ENCODE measurements at places on chromosomes 6 and 20.

- DNase-seq: peak; percentile 84
These were observed 600.4 kb upstream of the JAG1 start for GRCh38 chr20:11274141-11274594.

DNA sequence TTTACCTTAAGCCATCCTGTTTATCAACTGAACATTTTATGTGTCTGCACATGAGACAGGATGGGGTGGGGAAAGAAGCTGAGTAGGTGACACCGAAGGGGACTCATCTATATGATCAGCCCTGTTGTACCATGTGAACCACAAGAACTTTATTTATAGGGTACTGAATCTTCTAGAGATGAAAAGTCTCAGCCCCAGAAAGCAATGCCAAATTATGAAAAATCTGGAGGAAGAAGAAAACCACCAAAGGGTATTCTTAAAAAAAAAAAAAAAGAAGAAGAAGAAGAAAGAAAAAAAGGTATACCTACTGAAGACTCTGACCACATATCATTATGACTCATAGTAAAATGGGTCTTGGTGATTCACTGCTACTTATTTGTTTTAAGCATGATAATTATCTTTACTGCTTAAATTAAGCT is 39.8 kb upstream of the HBS1L start:
- no peak for DNase-seq

DNA sequence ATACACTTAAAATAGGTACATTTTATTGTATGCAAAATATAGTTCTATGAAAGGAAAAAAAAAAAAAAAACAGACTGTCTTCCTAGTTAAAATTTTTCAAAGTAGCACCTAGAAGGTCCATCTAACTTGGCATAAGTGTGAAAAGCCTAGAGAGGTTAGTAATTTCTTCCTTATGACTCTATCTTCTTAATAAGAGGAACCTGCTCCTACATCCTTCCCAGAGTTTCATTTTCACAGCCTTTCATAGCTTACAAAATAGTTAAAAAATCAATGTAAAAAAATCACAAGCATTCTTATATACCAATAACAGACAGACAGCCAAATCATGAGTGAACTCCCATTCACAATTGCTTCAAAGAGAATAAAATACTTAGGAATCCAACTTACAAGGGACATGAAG is 28.8 kb downstream of the OGFRL1 start:
- no peak for DNase-seq

DNA sequence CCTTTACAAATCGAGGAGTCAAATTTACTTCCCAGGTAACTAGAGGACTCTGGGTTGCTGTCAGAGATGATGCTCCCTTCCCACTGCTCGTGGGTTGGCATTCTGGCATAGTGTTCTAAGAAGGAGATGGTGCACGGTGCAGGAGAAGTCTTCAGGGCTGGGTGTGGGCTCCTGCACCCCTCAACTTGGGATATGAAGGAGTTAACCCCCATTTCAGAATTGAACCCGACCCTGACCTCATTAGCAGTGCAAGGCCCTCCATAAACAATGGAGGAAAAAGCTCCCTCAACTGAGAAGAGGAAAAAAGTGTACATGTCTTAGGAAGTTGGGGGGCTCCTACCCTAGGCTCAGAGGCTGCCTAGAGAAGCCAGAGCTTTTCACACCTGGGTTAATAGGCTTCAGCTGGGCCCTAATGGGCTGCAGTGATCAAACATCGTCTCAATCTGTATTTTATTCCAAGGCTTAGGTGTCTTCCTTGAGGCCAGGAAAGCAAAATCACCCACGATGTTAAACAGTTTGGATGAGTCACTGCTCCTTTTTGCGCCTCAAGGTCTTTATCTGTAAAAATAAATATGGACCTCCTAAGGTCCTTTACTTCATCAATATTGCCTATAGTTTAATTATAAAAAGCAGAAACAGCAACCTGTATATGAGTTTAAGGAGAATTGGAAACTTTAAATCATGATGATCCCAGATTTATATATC is 29.4 kb downstream of the TFAP2B start:
- DNase-seq: no peak

DNA sequence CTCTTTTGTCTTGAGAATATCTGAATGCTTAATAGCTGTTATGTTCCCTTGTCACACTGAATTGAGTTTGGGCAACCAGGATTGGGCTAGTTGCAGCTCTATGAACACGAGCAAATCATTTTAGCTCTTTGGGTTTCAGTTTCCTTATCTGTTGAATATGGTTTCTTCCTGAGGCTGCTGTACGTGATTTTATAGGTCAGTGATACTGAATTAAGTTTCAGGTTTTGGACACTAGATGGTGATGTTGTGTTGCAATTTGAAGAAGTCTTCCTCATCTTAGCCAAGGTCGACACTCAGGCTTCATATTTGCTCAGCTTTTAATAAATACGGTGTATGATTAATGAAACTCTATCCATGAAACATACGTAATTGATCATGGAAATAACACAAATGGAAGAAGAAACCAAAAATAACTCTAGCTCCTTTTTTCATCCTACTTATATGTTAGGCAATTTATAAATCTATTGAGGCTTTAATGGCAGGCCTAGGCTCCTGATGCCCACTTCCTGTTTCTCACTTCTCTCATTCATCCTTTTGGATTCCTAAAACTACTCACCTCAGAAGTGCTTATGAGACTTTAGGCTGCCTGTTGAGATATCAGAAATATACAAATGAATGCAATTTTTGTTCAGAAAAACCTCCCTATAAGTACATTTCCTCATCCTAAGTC is 354.1 kb upstream of the MAP3K7 start:
- DNase-seq: peak; percentile 42

DNA sequence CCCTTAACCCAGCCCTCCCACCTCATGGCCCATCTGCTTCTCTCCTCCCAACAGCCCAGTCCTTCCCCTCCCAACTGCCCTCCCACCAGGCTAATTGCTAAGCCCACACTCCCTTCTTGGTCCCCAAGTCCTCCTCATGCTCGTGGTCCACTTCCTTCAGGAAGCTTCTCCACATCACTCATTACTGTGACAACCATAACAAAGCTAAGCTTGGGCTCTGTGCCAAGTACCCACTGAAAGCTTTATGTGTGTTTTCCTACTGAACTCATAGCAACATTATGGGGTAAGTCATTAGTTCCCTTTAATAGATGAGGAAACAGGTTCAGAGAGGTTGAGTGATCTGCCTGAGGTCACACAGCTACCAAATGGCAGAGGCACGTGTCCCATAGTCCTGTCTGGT is 16.2 kb downstream of the FRS3 start:
- no peak for DNase-seq

GRCh38 chr6:138498629-138499302 is 528 bp downstream of the NHSL1 start:
- DNase-seq: no peak

- DNase-seq: no peak
These were observed 70.9 kb downstream of the ATP9A start for GRCh38 chr20:51697096-51697826.

DNA sequence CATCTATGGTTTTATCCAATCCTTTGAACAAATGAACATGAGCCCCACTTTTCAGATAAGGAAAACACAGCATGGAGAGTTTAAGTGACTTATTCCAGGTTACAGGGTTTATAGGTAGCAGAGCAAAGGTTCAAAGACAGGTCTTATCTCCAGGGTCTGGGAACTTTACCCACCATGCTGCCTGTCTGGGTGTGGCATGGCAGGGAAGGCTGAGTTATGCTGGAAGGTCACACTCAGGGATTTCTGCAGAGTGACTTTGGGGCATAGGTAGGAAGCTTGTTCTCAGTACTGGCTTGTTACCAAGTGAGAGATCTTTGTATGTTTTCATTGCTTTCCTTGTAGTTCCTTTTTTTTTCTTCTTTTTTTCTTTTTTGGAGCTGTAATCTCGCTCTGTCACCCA is 1.8 kb downstream of the ZNF831 start:
- no peak for DNase-seq

GRCh38 chr20:39264506-39265172 is 302.5 kb downstream of the DHX35 start:
- peak; percentile 25 for DNase-seq

DNA sequence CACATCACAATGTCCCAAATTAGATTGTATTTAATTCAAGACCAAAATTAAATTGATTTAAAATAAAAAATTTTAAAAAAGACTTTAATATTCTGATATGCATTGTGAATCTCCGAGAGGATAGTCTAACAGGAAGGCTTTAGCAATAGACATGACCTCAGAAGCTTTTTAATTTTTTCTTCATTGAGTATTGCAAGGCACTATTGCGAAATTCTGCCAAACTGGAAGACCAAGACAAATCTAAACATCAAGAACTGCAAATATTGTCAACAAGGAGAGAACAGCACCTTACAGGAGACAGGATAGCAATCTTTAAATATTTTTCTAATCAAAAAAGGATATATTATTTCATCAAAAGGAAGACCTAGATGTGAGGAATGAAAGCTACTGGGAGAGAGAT is 56.9 kb downstream of the BMP5 start:
- no peak for DNase-seq

GRCh38 chr6:114030767-114031166 is 59.8 kb upstream of the HDAC2 start:
- no peak for DNase-seq

DNA sequence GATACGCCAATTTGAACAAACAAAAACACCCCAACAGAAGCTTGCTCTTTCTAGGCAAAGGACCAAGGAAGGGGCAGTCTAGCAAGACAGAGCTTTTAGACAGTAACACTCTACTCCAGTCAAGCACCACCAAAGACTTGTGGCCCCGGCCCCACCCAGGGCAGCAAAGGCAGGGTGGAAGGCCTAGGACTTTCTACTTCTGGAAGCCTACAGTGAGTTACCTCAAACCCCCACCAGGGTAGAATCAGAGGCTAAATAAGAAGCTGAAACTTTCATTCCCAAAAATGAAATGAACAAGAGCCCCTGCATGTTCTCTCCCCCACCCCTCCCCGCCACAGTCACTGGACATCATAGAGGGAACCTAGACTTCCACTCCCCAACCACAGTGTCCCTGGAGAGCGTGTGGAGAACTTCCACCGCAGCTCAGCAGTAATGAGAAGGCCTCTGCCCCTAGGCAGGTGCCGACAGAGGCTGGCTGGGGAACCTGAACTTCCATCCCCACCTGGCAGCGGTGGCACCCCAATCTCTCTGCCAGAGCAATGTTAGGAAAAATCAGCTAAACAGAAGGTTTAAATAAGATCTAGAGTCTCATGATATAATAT is 40.0 kb downstream of the KATNA1 start:
- no peak for DNase-seq

DNA sequence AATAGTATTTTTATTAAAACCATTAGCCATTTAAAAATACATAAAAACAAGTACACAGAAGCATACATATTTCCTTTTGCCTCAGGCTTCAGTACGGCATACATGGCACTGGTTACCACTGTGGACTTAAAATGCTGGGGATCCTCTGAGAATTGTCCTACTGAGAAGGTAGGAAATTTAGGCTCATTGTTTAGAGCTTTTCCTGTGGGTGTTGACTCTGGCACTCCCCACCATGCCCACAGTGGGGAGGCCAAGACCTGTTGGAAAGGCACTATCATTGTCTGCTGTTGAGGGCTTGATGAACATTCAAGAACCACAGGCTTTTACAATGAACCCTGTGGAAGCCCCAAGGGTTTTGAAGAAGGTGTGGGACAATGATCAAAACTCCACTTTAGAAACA is 473.4 kb downstream of the BTBD3 start:
- no peak for DNase-seq

GRCh38 chr6:167005350-167006159 is 6.4 kb downstream of the CEP43 start:
- DNase-seq: no peak

DNA sequence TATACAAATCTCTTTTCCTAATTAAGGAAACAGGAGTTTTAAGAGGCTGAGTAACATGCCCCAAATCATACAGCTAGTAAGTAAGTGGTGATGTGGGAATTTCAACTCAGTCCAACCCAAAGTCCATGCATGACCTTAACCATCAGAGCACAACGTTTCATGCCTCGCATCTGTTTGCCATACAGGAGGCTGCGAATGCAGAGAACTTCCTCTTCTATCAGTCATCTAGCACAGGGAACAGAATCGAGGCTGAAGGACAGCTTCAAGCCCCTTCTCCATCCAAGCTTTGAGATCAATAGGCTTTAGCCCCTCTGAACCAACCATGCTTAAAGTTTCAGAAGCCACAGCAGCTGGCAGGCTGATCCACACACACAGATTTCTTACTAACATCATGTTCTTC is 113.2 kb downstream of the MAFB start:
- DNase-seq: no peak

- DNase-seq: no peak
These were observed 534 bp downstream of the NANP start for GRCh38 chr20:25623225-25623735.

GRCh38 chr20:46940616-46941015 is 46.0 kb downstream of the EYA2 start:
- no peak for DNase-seq

- DNase-seq: no peak
These were observed 58.0 kb upstream of the CD93 start for GRCh38 chr20:23143986-23144690.

DNA sequence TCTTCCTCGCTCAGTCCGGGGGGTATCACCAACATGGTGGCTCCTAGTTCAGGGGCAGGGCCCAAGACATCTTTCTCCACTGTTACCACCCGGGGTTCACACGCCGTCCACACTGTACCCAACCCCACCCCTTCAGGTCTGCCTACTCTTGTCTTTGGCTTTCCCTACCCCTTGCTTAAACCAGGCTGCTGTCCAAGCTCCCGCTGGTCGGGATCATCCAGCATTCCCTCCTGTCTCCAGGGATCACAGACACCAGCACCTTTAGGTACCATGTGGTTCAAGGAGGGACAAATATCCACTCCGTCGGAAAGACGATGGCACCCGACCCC is 395 bp downstream of the NELFE start:
- DNase-seq: no peak

- no peak for DNase-seq
These were observed 406.4 kb upstream of the PLCB4 start for GRCh38 chr20:8662433-8662954.

DNA sequence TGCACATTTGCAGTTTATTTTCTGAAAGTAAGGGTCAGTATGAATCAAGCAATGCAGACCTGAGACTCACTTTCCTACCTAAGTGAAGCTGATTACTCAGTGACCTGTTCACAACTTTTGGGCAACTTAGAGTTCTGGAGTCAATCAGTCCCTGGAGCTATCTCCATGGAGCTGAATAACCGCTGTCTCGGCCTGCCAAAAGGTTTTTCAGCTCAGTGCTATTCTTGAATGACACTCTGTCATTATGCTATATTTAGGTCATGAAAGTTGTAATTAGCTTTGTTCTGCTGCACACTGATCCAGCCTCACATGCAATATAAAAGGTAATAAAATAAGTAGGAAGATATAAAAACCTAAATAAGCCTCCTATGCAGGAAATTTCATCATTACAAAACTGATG is 356.0 kb downstream of the BMP2 start:
- no peak for DNase-seq

GRCh38 chr6:124792386-124792785 is 169.9 kb upstream of the RNF217 start:
- DNase-seq: no peak

GRCh38 chr6:43517505-43518357 is 842 bp downstream of the POLR1C start:
- no peak for DNase-seq

Measured in NCI-H524 treated with DMSO at 0.1 percent for 48 hours (cell line).